Mesothelial cell of epicardium (in vitro differentiated cells): ENCODE measurements at places on chromosomes 6 and 20. TPM values are rescaled to one million over a fixed set of nuclear protein-coding genes. Genes with fewer than 3 reads are reported as not detected.

The WFDC5 gene
- not detected in 3 replicates for total RNA-seq

The TP53TG5 gene
- 0.47 to 0.69 TPM in 2 of 3 replicates, not detected in the other for total RNA-seq

The PGC gene
- not detected in 3 replicates for total RNA-seq

The CD83 gene
- total RNA-seq, result 6.7 to 7.4 TPM (median 7.2 TPM) in 3 replicates

The ZNF451 gene
- 79.9 to 93.8 TPM (median 87.2 TPM) in 3 replicates for total RNA-seq

The SLA2 gene
- 0.16 to 0.18 TPM (median 0.18 TPM) in 3 replicates for total RNA-seq

The ULBP3 gene
- total RNA-seq, result 4.3 to 6.4 TPM (median 5.4 TPM) in 3 replicates

The OPRL1 gene
- 2.2 to 2.6 TPM (median 2.5 TPM) in 3 replicates for total RNA-seq

The RIPOR3 gene
- 18.8 to 20.0 TPM (median 19.2 TPM) in 3 replicates for total RNA-seq

The MCM3 gene
- total RNA-seq, result 71.4 to 74.5 TPM (median 71.6 TPM) in 3 replicates

The UST gene
- total RNA-seq, result 5.9 to 6.6 TPM (median 6.3 TPM) in 3 replicates

The BPHL gene
- 41.5 to 49.2 TPM (median 43.8 TPM) in 3 replicates for total RNA-seq

The HDGFL1 gene
- 0.09 to 0.14 TPM (median 0.11 TPM) in 3 replicates for total RNA-seq

The PPP1R3G gene
- total RNA-seq, result 1.1 to 1.3 TPM (median 1.2 TPM) in 3 replicates

The PSORS1C1 gene
- total RNA-seq, result 0.29 to 1.1 TPM (median 0.72 TPM) in 3 replicates

The RUNX2 gene
- total RNA-seq, result 4.4 to 4.9 TPM (median 4.8 TPM) in 3 replicates

The STMND1 gene
- total RNA-seq, result 0.34 to 0.38 TPM in 2 of 3 replicates, not detected in the other

The MLN gene
- total RNA-seq, result not detected in 3 replicates

The CD93 gene
- total RNA-seq, result 0.07 to 0.09 TPM (median 0.09 TPM) in 3 replicates

The CLVS2 gene
- total RNA-seq, result 0.11 to 0.27 TPM (median 0.24 TPM) in 3 replicates

The CRYBG1 gene
- total RNA-seq, result 0.59 to 0.74 TPM (median 0.64 TPM) in 3 replicates

The EPPIN gene
- not detected in 3 replicates for total RNA-seq

The SLPI gene
- total RNA-seq, result not detected in 3 replicates

The KHDC1L gene
- total RNA-seq, result 0.56 to 0.95 TPM (median 0.58 TPM) in 3 replicates

The C6orf15 gene
- total RNA-seq, result not detected in 3 replicates

The VGLL2 gene
- total RNA-seq, result not detected in 3 replicates

The CRISP2 gene
- total RNA-seq, result not detected in 3 replicates

The DHX35 gene
- total RNA-seq, result 15.2 to 16.7 TPM (median 15.9 TPM) in 3 replicates

The DPPA5 gene
- total RNA-seq, result not detected in 3 replicates

The CST5 gene
- total RNA-seq, result not detected in 3 replicates

The BTNL2 gene
- not detected in 3 replicates for total RNA-seq

The KIF25 gene
- total RNA-seq, result 0.47 to 1.6 TPM (median 0.95 TPM) in 3 replicates

The TMEM244 gene
- not detected in 3 replicates for total RNA-seq

The COL9A3 gene
- 573 to 576 TPM (median 576 TPM) in 3 replicates for total RNA-seq

The NMBR gene
- 0.27 TPM in 2 of 3 replicates, not detected in the other for total RNA-seq

The BNIP5 gene
- total RNA-seq, result 0.09 TPM in 1 of 3 replicates, not detected in the others

The MPIG6B gene
- 0.16 to 0.33 TPM (median 0.25 TPM) in 3 replicates for total RNA-seq

The MUC21 gene
- total RNA-seq, result not detected in 3 replicates

The PI3 gene
- total RNA-seq, result not detected in 3 replicates

The PTK7 gene
- 303 to 313 TPM (median 308 TPM) in 3 replicates for total RNA-seq

The CALHM5 gene
- 1.4 to 1.7 TPM (median 1.6 TPM) in 3 replicates for total RNA-seq

The MAS1L gene
- not detected in 3 replicates for total RNA-seq

The SYNDIG1 gene
- 0.80 to 1.6 TPM (median 0.90 TPM) in 3 replicates for total RNA-seq

The TRIM10 gene
- not detected in 3 replicates for total RNA-seq

The DEFB128 gene
- total RNA-seq, result not detected in 3 replicates

The NKAIN2 gene
- total RNA-seq, result 0.13 to 1.6 TPM (median 0.20 TPM) in 3 replicates

The MROH8 gene
- 4.9 to 6.4 TPM (median 6.3 TPM) in 3 replicates for total RNA-seq

The ADGB gene
- not detected in 3 replicates for total RNA-seq

The HLA-DOB gene
- total RNA-seq, result 0.35 to 0.52 TPM (median 0.45 TPM) in 3 replicates

The DLK2 gene
- total RNA-seq, result 3.5 to 4.7 TPM (median 4.1 TPM) in 3 replicates
